ENCODE measurements at places on chromosomes 4 and X.

- no peak for DNase-seq
These were observed 129.4 kb upstream of the TENM3 start for GRCh38 chr4:182113779-182114178.

DNA sequence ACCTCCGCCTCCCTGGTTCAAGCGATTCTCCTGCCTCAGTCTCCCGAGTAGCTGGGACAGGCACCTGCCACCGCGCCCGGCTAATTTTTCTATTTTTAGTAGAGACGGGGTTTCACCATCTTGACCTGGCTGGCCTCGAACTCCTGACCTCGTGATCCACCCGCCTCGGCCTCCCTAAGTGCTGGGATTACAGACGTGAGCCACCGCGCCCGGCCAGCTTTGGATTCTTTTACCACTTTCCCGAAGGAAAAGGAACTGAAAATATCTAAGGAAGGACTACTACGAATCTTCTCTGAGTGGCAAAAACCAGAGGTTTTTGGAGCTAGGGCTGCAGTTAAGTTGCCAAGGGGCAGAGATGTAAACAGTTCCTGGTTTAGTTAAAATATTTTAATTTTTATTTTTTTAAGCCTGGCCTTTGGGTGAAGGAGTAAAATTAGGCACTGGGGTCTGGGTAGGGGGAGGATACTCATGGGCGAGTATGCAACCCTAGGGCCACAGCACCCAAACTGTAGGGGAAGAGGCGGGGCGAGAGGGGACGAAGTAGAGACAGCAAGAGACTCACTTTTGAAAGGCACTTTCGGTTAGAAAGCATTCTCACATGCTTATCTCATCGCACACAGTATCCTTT is 525 bp upstream of the CISD2 start:
- no peak for DNase-seq

DNA sequence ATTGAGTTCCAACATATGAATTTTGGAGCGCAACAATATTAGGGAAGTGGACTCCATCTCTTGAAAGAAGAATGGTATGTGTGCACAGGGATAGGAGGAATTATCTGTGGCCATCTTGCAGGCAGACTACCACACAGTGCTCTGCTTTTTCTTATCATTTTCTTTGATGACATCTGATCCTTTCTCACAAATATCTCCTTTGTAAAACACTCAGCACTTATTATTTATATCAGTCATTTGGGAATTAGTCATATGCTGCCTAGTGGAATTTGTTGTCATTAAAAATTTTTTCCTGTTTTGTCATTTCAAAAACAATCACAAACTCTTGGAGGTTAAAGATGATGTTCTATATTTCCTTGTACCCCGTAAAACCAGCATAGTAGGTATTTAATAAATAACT is 444.3 kb upstream of the ATOH1 start:
- DNase-seq = no peak

DNA sequence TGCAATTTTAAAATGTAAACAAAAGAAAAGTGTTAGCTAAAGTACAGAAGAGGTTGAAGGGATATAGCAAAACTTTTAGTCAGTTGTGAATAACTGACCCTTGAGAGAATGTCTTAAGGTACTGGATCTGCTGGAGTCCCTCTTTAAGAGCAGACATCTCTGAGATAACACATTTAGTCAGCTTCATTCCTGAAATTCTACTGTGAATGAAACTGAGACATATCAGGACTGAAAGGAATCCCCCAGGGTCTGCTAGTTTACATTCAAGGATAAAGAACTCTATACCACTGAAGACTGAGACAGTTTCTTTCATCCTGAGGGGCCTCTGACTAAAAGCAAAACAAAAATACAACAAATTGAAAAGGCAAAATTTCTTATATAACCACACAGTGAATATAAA is 54.4 kb downstream of the PGRMC1 start:
- no peak for DNase-seq

DNA sequence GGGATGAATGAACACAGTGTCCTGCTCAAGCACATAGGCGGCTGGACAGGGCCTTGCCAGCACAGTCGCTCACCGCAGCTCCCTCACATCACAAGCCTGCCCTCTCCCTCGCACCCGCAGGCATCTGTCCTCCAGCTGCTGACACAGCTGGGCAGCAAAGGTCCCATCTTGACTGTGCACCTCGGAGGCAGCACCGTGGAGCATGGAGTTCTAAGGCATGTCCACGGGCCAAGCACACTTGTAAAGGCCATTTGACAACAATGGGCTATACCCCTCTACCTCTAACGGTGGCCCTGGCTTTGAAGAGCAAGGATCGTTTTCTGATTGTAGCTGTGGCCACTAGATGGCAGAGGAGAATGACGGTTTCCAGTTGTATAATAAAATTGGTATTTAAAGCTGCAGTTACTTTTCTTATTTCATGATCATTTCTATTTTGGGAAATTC is 53.8 kb downstream of the APLN start:
- peak; percentile 6 for DNase-seq

GRCh38 chr4:87807402-87807801 is 8.0 kb downstream of the IBSP start:
- no peak for DNase-seq

- DNase-seq = no peak
These were observed 2521.4 kb downstream of the ARAP2 start for GRCh38 chr4:33722800-33723516.

DNA sequence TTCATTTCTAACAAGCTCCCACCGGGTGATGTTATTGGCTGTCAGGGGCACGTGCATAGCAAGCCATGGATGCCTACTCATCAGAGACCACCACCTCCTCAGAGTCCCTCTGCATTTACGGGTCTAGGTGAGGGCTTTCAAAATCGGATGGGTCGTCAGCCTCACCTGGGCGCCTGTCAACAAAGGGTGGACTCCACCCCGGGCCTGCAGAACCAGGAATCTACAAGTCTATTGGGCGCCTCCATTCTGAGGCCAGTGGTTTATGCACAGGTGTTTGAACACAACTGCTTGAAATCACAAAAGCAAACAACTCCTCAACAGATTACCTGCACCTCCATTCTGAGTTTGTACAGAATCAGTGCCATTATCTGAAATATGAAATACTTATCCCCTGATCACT is 318.9 kb downstream of the PTTG2 start:
- DNase-seq = no peak

GRCh38 chr4:89268679-89269078 is 38.9 kb downstream of the GPRIN3 start:
- no peak for DNase-seq

DNA sequence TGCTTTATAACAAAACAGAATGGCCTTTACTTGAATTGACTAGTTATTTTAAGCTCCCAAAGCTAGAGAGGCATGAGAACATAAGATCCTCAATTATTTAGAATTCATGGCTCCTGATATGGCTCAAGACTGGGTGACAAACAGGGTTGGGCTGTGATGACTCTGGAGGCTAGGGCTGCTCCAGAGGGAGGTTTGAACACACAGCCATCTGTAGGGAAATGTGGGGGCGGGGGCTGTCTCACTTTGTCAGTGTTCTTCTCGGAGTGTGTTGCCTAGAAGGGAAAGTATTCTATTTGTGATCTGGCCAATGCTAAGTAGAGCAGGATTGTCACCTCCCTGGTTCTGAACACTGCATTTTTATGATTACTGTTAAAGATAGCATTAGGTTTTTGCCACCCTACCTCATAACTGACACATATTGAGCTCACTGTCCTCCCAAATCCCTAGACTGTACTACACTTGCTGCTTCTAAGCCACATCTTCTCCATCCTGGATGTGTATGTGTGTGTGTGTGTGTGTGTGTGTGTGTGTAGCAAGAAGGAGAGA is 45.9 kb downstream of the VSIG4 start:
- DNase-seq = no peak

GRCh38 chrX:1462596-1463251 is 10.0 kb upstream of the ASMTL start:
- DNase-seq = peak; percentile 68

GRCh38 chr4:47741200-47741599 is 96.7 kb downstream of the CORIN start:
- DNase-seq = no peak

DNA sequence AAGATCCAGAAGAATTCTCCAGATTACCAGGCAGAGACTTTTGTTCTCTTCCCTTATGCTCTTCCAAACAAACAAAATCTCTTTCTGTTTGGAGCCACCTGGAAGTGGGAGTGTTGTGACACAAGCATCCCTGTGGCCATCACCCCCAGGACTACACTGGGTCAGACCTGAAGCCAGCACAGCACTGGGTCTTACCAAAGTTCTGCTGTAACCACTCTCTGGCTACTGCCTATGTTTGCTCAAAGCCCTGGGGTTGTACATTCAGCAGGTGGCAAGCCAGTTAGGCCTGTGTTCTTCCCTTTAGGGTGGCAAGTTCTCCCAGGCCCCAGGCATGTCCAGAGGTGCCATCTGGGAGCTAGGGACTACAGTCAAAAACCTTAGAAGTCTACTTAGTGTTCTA is 43.7 kb upstream of the MAOA start:
- DNase-seq = no peak

GRCh38 chrX:28847423-28847822 is 260.2 kb downstream of the IL1RAPL1 start:
- DNase-seq = no peak
